ENCODE measurements at places on chromosomes 12 and 14.
A peak's percentile ranks its signal among the peaks of the same experiment; 100 is the strongest.

- no peak for DNase-seq
Measured at GRCh38 chr14:105267820-105268548, 19.7 kb downstream of the BTBD6 start.

GRCh38 chr14:73637830-73638229, 7.0 kb upstream of the DNAL1 start:
- DNase-seq, result no peak

GRCh38 chr12:105961821-105962671, 176.7 kb downstream of the NUAK1 start:
- DNase-seq, result no peak

DNA sequence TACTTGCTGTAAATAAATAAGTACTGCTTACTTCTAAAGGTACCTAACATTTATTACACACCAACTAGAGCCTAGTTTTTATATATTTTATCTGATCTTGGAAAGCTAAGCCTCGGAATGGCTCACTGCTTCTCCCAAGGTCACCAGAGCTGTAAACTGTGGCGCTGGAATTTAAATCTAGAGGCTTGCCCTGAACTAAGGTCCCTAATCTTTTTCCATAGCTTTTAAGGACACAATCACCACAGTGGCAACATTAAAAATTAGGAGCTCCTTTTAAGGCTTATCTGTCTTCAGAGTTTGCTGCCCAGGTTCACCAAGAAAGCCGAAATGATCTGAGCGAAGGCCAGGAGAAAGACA, 670 bp downstream of the CCNB1IP1 start:
- no peak for DNase-seq

GRCh38 chr14:105281371-105282097, 19.3 kb downstream of the BRF1 start:
- peak; percentile 73 for DNase-seq

- DNase-seq, result no peak
Measured at GRCh38 chr12:25585662-25586061, 32.6 kb upstream of the LMNTD1 start.

- no peak for DNase-seq
Measured at GRCh38 chr12:108320507-108321293, 18.4 kb downstream of the CMKLR1 start.

DNA sequence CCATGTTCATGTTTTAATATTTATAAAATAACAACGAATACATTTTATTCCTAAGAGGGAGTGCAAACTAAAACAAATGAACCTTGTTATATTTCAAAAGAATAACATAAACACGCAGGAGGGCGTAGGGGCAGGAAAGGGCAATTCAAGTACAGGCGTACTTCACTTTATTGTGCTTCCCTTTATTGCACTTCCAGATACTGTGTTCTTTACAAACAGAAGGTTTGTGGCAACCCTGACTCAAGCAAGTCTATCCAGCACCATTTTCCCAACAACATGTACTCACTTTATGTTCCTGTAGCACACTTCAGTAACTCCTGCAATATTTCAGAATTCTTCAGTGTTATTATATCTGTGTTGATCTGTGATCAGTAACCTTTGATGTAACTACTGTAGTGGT, 84.6 kb upstream of the PLEKHA5 start:
- no peak for DNase-seq

DNA sequence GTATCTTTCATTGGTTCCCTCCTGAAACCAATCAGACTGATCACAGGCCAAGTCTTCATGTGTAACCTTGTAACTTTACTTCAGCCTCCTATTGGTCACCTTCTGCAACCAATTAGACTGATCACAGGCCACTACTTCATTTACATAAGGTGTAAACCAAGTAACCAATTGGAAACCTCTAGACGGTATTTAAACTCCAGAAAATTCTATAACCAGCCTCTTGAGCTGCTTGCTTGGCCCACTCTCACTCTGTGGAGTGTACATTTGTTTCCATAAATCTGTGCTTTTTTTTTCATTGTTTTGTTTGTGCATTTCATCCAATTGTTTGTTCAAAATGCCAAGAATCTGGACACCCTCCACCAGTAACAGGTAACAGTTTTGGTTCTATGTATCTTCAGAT, 47.5 kb downstream of the EIF2S3B start:
- no peak for DNase-seq

DNA sequence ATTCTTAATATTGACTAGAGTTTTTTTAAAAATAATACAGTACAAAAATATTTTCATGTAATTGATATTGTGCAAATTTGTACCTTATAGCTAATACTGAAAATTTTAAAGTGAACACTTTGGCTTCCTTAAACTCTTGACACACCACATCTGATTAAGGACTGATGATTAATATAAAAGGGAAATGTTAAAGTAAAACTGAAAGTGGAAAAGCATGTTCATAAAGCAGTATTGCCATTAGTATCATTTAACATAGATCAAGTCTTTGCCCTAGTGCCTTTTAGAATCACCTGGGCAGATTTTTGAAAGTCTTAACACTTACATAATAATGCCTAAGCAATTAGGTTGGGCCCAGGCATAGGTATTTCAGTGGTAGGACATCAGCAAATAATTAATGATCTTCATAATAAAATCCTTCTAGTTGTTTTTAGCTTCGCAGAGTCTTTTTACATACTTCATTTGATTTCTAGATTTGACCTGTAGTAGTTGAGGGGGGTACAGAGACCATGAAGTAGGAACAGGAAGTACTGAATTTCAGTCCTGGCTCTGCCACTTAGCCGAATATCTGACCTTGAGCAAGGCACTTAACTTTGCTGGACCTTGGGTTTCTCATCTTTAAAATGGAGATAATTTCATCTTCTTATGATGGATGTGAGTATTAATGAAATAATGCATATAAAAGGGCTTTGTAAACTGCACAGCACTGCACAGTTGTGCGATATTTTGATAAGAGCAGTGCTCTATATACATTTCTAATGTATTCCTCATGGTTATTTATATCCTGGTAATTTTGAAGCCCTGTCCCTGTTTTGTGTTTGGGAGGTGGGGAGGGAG, 43.7 kb downstream of the MARK3 start:
- DNase-seq, result no peak

- no peak for DNase-seq
Measured at GRCh38 chr14:24113379-24113800, 1.2 kb upstream of the DCAF11 start.

GRCh38 chr12:25287610-25288009, 36.9 kb upstream of the KRAS start:
- DNase-seq, result no peak

- no peak for DNase-seq
Measured at GRCh38 chr14:61213920-61214319, 67.2 kb downstream of the TMEM30B start.

DNA sequence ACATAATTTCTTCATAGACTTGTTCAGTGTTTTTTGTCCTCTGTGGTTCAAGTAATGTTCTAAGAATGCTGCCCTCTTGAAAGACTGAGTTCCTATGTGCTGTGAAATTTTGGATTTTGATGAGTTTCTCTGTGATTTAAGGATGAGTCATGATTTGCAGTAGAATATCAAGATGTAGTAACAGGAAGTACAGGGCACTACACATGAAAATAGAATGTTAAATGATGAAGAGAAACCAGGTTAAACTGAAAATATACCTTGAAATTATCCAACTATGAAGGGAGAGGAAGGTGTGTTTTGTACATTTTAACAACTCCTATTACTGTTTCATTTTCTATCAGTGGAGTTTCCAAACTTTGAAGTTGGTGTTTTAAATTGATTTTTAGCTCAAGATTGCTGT, 4.8 kb downstream of the ELK3 start:
- DNase-seq, result peak; percentile 82

GRCh38 chr12:117377758-117378157, 16.3 kb upstream of the NOS1 start:
- DNase-seq, result peak; percentile 30

GRCh38 chr14:106067935-106068334, 541.6 kb downstream of the TMEM121 start:
- no peak for DNase-seq

GRCh38 chr12:54287261-54288157, 7.0 kb downstream of the HNRNPA1 start:
- no peak for DNase-seq

- no peak for DNase-seq
Measured at GRCh38 chr14:99595034-99595433, 9.0 kb downstream of the CCDC85C start.

GRCh38 chr12:47034661-47035060, 44.8 kb upstream of the PCED1B start:
- no peak for DNase-seq

DNA sequence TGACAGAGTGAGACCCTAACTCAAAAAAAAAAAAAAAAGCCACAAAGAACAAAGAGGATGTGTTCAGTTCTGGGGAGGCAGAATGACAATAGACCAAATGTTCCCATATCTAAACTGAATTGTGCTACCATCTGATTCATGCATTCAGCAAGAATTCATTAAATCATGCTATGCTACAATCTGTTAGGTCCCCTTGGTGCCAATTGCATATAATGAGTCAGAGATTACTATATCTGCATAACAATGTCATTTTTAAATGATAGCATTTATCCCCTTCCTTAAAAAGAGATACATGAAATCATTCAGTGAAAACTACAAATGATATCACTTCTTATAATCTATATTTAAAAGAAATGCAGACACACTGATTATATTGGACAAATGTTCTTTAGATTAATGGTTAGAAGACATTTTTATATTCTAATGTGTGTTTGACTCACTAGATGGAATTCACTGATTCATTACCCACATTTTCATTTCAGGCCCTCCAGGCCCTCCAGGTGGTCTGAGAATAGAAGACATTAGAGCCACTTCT, 207.6 kb upstream of the PDZRN4 start:
- no peak for DNase-seq

- DNase-seq, result no peak
Measured at GRCh38 chr12:127589541-127589940, 677.4 kb upstream of the TMEM132C start.

DNA sequence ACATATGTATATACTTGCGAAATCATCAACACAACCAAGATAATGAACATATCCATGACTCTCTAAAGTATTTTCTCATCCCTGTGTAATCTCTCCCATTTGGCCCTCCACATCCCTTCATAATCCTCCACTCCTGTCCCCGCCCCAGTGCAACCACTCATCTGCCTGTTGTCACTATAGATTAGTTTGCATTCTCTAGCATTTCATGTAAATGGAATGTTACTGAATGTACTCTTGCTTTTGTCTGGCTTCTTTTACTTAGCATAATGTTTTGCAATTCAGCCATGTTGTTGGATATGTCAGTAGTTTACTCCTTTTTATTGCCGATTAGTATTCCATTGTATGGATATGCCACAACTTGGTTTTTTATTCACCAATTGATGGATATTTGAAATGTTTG, 99.1 kb downstream of the BICD1 start:
- no peak for DNase-seq

GRCh38 chr14:100303179-100303578, 3.1 kb downstream of the SLC25A29 start:
- DNase-seq, result peak; percentile 50

DNA sequence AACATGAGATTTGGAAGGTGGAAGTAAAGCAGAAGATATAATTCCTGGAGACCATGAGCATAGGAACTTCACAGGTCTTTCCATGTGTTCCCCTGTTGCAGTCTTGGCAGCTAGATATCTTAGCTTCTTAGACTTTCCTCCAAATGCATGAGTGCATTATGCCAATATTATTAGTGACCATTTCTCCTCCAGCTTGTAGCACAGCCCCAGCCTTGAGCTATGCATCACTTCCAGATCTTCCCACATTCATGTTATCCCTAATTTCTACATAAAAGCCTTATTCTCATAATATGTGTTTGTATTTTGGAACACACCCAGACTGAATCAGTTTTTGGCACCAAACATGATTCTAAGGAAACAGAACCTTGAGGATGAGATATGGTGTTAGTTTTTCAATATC, 11.0 kb downstream of the CLEC2B start:
- no peak for DNase-seq

DNA sequence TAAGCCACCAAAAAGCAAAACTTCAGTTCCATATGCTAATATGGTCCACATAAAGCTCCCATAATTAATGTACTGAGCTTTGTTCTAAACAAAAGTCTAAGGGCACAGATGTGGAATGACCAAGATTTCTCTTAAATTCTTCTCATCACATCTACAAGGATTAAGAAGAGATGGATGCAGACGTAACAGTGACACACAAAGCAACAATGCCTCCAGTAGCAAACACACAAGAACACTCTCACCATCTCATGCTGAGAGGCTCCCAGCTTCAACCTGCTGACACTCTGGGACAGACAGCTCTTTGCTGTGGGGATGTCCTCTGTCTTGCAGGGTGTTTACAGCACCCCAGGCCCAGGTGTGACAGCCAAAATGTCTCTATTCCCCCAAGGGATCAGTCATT, 48.2 kb downstream of the SETD3 start:
- DNase-seq, result no peak

DNA sequence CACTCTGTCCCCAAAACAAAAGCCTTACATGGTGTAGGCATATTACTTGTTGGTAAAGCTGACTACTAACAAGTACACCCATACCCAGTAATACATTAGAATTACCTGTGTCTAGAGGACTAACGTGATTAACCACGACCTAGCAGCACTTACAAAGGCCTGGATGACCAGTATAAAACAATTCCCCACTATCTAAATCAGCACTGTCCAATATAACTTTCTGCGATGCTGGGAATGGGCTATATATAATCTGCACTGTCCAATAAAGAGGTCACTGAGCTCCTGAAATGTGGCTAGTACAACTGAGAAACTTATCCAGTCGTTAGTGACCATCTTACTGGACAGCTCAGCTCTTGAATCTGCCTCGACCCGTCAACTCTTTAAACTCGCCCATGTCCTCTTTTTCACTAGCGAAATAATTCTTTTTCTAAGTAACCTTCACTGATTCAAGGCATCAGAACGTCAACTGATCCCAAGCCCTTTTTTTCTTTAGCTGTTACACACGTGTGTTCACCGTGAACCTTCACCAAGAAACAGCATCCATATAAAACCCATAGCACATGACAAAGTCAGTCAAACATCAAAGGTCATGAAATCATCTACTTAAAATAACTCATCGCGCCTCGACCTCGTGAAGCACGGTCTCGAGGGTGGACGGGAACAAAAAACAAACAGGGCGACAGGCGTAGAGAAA, 905 bp upstream of the CIPC start:
- peak; percentile 23 for DNase-seq

- DNase-seq, result peak; percentile 38
Measured at GRCh38 chr14:52926953-52927352, 23.9 kb downstream of the FERMT2 start.

DNA sequence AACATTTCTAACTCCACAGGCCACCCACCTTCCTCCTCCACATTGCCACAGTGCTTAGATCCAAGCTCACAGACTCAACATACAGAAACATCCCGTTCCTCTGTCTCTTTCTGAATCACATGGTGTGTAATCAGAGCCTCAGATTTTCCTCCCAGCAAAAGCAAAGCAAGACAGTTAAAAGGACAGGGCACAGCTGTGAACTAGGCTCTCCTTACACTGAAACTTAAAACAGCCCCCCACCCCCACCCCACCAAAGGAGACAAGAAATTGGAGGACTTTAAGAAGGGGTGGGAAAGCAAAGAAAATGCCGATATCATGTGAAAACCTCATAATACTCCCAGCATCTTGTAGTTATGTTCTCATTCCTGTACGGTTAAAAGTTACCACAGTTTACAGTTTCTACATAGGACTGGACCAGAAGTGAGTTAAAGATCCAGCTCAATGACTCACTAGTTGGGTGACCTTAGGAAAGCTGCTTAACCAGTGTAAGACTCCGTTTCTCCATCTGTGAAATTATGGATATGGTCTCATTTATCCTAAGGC, 4.8 kb downstream of the YBX3 start:
- peak; percentile 55 for DNase-seq
